ENCODE measurements at places on chromosomes 4 and X.

DNA sequence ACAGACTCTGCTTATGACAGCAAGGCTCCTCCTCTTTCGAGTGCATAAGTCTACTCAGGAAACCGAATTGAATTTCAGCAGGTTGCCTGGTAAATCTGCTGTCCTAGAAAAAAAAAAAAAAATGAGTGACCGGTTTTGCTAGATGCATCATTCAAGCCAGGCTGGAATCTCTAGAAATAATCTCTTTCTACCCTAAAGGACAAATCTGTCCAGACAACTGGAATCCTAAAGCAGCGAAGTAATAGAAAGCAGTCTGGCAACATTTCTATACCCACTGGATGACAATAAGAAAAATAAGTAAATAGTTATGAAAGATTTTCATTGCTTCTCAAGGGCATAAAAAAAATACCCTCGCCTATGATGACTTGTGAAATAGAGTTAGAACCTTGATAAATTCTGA, 703.5 kb downstream of the RPA4 start:
- DNase-seq, result no peak

DNA sequence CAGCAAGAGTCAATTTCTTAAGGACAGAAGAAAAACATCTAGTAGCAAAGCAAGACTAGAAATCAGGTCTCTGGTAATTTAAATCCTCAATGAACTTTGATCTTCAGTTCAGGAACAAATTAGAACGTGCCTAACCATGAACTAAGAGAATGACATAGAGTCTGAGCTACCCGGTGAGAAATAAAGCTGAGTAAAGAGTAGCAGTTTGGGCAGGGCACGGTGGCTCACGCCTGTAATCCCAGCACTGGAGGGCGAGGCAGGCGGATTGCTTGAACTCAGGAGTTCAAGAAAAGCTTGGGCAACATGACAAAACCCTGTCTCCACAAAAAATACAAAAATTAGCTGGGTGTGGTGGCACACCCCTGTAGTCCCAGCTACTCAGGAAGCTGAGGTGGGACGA, 37.7 kb downstream of the ACE2 start:
- DNase-seq, result no peak

DNA sequence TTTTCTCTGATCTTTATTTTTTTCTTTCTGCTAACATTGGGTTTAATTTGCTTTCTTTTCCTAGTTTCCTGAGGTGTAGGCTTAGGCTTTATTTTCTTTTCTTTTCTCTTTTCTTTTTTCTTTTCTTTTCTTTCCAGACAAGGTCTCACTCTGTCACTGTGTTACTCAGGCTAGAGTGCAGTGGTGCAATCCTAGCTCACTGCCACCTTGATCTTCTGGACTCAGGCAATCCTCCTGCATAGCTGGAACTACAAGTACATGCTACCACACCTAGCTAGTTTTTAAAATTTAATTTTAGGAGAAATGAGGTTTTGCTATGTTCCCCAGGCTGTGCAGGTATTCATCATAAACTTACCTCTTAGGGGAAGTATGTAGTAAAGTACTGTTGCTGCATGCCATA, 197.8 kb upstream of the ANKRD50 start:
- no peak for DNase-seq

- no peak for DNase-seq
Measured at GRCh38 chr4:84606645-84607044, 23.7 kb downstream of the CDS1 start.

DNA sequence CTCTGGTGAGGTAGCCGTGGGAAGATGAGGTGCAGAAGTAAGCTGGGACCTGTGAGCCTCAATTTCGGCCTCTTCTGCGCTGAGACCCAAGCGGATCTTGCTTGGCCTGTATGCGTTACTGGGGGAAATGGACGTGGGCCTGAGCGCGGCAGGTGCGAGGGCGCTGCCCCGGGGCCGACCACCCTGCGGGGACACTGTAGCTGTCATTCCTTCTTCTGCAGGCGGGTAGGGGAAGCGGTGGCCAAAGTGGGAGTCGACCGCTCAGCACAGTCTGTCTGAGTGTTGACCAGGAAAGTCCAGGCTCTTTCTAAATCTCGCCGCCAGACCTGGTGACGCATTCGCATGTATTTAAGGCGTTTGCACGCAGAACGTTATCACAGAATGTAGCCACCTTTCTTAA, 3.3 kb upstream of the LRAT start:
- DNase-seq, result no peak

DNA sequence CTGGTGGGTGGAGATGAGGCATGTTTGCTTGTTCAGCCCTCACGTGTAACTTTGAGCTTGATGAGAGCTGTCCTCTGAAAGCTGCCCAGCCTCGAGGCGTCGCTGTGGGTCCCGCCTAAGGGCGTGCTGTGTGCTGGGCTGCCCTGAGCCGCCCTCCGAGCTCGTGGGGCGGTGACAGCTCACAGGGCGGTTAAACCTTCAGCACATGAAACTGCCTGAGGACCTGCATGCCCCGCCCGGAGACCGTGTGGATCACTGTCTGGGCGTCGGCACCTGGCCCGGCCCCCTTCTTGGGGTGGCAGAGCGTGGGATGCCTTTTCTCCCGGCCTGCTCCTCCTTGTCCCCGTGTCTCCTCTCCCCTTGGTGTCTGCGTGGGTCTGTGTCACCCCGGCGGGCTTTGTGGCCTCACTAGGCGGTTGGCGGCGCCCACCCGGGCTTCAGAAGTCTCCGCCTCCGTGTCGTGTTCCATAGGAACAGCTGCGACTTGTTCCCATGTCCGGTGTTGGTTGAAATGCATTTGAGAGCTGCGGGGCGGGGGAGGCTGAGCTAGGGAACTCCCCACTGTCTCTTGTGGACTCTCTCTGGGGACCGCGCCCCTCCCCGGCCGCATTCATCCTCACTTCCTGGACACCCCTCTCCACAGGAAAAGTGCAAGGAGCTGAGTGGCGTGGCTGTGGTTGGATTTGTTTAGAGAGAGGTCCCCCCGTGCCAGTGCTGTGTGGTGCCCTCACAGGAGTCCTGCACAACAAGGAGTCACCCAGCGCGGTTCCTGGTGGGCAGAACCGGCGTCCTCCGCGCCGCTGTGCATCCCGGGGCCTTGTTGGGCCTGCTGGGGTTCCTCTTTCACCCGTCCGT, 6.8 kb downstream of the AKAP17A start:
- DNase-seq, result no peak

DNA sequence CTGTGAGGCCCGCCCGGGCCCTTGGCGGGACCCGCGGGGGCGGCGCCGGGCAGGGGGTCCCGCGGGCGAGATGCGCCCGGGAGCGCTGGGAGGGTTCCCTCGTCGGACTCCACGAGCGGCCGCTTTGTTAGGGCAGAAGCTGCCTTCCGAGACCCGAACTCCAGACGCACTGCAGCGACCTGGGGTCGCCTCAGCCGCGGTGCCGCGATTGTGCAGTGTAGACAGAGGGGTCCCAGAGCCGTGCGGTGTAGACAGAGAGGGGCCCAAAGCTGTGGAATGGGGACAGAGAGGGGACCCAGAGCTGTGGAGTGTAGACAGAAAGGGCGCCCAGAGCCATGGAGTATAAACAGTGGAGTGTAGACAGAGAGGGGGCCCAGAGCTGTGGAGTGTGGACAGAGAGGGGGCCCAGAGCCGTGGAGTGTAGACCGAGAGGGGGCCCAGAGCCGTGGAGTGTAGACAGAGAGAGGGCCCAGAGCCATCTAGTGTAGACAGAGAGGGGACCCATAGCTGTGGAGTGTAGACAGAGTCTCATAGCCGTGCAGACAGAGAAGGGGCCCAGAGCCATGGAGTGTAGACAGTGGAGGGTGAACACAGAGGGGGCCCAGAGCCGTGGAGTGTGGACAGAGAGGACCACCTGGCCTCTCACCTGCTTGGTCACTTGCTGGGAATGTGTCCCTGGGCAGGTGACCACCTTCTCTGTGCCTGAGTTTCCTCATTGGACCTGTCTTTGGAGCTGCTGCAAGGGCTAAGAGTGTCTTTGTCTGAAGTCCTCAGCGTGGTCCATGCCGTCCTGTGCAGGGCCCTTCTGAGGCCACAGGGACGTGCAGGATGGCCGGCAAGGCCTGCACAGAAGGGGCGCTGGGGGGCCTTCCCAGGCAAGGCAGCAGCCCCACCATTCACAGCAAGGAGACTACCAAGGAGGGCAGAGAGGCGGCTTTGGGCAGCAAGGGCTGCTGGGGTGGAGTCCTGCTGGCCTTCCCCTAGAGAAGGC, 875 bp downstream of the RGS12 start:
- DNase-seq, result no peak

GRCh38 chr4:138984647-138985046, 30.9 kb upstream of the NOCT start:
- no peak for DNase-seq

DNA sequence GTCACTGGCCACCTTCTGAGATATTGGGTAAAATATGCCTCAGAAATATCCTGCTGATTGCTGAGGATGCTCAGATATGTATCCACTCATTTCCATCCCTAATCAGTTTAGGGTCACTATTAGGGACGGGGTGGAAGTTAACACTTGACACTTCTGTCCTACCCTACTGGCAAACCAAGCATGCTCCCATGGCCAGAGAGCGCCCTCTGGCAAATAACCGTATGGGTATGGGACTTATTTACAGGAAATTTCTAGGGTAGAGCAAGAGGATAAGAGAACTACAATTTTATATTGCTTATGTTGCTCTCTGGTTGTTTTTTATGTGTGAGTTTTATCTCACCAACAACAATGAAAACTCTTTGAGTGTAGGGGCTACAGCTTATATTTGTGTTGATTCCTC, 86.8 kb upstream of the TSPAN7 start:
- DNase-seq, result no peak

Data from activated CD8-positive, alpha-beta memory T cell treated with anti-CD3 and anti-CD28 coated beads for 1 hour (primary cell).